Stimulated activated CD8-positive, alpha-beta memory T cell treated with anti-CD3 and anti-CD28 coated beads, Interleukin-15, amount 100 ng/mL, for 4 hours (primary cell): ENCODE measurements at places on chromosomes 3 and 15.

DNA sequence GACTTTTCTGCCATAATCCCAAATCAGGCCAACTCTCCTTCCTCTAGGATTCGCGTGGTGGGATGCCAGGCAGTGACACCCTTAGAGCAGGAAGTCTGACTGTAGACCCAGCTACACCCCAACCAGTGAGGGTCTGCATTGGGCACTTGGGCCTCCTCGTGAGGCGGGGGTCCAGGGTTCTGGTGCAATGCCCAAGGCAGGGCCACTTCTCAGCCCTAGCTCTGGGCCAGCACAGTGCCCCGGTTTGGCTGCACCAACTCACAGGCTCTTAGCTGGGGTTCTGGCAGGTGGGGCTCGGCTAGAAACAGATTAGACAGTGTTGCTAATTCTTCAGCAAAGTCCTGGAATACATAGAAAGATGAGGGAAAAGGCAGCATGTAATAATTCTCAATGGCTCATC, 12.7 kb downstream of the CDAN1 start:
- DNase-seq: no peak

DNA sequence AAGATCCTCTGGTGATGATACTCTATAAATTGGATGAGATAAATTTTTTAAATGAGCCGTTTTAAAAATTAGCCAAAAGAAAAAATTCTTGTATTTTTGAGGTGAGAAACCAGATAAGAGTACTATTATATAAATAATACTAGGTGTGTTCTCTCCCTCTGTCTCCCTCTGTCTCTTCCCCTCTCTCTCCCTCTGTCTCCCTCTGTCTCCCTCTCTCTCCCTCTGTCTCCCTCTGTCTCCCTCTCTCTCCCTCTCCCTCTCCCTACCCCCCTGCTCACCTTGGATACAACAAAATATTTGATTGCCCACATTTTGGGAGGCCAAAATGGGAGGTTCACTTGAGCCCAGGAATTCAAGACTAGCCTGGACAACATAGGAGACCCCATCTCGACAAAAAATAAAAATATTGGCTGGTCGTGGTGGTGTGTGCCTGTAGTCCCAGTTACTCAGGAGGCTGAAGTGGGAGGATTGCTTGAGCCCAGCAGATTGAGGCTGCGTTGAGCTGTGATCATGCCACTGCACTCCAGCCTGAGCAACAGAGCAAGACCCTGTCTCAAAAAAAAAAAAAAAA, 168.5 kb downstream of the TCF12 start:
- DNase-seq: no peak

GRCh38 chr3:189641776-189642175, 10.6 kb downstream of the TP63 start:
- no peak for DNase-seq

DNA sequence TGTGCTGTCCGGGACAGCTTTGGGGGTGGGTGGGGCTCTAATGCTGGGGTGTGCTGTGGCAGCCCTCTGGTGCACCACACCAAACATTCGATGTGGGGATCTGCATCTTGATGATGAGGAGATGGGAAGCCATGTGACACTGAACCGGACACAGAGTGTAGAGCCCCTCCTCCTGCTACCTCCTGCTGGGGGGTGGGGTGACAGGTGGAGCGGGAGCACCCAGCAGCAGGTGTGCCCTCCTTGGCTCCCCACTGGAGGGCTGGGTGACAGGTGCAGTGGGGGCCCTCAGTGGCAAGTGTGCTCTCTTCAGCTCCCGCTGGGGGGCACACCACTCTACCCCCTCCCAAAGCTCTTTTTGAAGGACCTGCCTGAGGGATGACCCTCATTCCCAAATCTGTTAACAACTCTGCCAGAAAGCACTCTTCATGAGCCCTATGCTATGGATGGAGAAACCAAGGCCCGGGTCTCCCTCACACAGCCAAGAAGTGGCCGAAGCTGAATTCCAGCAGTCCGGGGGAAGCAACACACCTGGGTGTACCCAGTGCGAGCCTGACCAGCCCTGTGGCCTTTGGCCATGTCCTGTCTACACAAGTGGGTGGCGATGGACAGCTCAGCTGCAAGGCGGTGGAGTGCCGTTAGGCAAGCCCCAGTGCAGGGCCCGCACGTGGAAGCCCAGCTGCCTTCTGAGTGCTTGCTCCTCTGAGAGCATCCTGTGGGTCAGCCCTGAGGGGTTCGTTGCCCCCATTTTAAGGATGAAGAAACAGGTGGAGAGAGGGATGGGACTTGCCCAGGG, 609 bp upstream of the UROC1 start:
- no peak for DNase-seq

DNA sequence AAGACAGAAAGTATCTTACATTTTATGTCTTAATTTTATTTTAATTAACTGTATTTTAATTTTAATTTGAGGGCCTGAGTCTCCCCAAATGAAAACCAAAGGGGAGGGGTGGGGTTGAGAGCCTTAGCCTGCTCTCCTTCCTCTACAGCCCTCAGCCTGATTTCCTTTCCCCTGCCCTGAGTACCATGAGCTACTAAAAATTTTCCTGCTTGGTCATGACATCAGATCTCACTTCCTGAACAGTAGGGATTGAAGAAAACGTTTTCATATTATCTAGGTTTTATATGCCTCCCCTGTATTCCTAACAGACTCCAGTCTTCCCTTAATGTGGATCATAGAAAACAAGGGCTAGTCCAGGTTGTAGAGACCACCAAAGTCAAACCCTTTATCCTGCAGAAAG, 133.9 kb downstream of the MYLK start:
- DNase-seq: no peak

- DNase-seq: no peak
These were observed 54.7 kb upstream of the ONECUT1 start for GRCh38 chr15:52844823-52845222.

- DNase-seq: no peak
These were observed 136.9 kb downstream of the NUP210 start for GRCh38 chr3:13282986-13283876.

GRCh38 chr3:175818811-175819464, 959.8 kb downstream of the NAALADL2 start:
- no peak for DNase-seq

DNA sequence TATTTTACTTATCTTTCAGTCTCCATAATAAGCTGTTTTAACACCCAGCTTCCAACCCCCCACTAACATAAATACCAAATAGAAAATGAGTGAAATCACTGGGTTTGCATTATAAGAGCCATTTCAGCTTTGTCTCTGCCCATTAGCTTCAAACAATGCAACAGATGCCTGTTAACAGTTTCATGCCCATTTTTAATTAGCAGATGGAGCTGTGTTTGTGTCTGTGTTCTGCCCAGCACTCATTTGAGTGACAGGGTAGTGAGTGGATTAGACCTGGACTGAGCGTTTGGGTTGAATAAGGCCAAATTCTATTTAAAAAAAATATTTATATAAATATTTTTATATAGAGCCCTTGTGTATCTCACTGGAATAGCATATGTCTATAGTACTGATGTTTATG, 7.4 kb downstream of the RAB8B start:
- DNase-seq: no peak

- no peak for DNase-seq
These were observed 302.1 kb upstream of the MME start for GRCh38 chr3:154778057-154778456.

- DNase-seq: no peak
These were observed 39.1 kb downstream of the TKT start for GRCh38 chr3:53216723-53217122.

- DNase-seq: no peak
These were observed 44.8 kb upstream of the RPS17 start for GRCh38 chr15:82585072-82585471.

DNA sequence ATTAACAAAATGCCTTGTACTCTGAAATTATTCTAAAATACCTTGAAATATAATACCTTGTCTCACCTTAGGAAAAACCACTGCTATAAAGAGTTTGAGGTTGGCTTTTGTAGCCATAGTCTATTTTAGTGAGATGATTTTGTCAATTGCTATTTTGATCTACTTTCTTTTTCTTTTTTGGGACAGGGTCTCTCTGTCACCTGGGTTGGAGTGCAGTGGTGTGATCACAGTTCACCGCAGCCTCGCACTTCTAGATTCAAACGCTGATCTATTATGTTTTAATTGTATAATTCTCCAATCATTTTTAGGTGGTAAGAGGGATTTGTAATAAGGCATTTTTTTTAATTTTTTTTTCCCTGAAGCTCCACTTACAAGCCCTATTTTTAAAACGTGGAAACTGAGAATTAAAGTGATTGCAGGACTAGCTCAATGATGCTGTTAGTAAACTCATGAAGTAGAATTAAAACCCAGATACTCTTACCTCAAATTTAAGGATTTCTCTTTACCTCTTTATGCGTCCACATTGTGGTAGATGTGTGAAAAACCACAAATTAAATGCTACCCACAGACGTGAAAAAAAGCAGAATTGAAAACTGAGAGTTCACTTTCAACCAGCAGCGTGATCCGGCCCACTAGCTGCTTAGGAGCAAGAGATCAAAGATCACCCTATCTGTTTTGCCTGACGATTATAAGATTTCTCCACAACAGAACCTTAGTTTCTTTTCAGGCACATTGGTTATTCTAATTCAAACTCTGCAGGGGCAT, 384.2 kb downstream of the CGGBP1 start:
- no peak for DNase-seq

DNA sequence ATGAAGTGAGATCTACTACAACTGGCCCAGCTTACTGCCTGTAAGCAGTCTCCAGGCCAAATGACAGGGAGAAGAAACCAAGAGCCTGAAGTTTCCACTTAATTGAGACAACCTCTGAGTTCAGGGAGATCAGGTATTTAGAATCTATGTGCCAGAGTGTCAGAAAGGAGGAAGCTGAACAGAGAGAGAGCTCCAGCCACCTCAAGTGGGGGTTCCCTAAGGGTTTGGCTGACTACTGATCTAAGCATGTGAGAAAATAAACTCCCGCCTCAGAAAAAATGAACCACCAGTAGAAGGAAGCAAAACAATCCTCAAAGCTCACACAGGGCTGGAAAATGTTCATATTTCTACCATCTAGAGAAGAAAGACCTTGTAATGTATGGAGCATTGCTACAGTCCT, 25.0 kb downstream of the ADAM10 start:
- DNase-seq: no peak

- DNase-seq: no peak
These were observed 41.3 kb downstream of the METTL6 start for GRCh38 chr3:15385901-15386653.

GRCh38 chr3:177946936-177947335, 589.3 kb upstream of the KCNMB2 start:
- no peak for DNase-seq

GRCh38 chr15:40550341-40551037, 14.4 kb downstream of the CCDC32 start:
- DNase-seq: no peak

- no peak for DNase-seq
These were observed 210.1 kb downstream of the MECOM start for GRCh38 chr3:169453256-169454059.

- DNase-seq: no peak
These were observed 140.8 kb downstream of the TP63 start for GRCh38 chr3:189771842-189772450.

GRCh38 chr3:66405701-66406091, 95.1 kb downstream of the LRIG1 start:
- DNase-seq: no peak

GRCh38 chr3:53043738-53044137, 2.1 kb downstream of the SFMBT1 start:
- no peak for DNase-seq

DNA sequence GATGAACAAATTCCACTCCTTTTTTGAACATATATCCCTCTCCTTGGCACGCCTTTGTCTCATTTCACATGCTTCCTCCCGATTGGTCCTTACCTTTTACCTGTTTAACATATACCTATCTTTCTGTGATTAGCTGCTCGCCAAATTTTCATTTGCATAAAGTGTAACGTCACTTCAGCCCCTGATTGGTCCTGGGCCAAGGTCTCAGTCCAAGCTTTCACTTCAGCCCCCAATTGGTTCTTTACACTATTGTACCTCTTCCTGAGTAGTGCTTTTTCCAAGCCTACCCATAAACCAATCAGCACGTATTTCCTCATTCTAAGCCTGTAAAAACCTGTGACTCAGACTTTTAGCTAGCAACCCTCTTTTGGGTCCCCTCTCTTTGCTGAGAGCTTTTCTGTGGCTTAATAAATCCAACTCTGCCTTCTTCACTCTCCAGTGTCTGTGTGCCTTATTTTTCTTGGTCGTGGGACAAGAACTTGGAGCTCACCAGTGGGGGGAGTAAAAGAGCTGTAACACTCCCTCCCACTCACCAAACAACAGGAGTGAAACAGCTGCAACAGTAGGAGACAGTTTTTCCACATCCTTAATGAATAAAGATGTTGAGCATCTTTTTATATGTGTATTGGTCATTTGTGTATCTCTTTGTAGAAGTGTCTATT, 584 bp upstream of the XCR1 start:
- no peak for DNase-seq

DNA sequence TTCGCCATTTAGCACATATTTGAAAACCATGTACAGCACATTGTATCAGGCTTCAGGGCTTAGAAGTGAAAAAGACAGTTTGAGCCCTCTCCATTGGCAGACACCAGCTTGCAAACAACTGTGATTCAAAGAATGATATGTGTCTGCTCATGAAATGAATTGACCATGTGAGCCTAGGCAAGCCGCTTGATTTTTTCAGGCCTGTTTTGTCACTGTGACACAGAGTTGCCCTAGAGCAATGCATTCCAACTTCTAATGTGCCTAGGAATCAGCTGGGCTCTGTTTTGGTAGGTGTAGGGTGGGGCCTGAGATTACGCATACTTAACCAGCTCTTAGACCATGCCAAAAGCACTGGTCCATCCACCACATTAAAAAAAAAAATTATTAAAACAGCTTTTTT, 53.0 kb downstream of the ATP2C1 start:
- DNase-seq: no peak

GRCh38 chr3:167844528-167844927, 109.0 kb downstream of the SERPINI1 start:
- no peak for DNase-seq

DNA sequence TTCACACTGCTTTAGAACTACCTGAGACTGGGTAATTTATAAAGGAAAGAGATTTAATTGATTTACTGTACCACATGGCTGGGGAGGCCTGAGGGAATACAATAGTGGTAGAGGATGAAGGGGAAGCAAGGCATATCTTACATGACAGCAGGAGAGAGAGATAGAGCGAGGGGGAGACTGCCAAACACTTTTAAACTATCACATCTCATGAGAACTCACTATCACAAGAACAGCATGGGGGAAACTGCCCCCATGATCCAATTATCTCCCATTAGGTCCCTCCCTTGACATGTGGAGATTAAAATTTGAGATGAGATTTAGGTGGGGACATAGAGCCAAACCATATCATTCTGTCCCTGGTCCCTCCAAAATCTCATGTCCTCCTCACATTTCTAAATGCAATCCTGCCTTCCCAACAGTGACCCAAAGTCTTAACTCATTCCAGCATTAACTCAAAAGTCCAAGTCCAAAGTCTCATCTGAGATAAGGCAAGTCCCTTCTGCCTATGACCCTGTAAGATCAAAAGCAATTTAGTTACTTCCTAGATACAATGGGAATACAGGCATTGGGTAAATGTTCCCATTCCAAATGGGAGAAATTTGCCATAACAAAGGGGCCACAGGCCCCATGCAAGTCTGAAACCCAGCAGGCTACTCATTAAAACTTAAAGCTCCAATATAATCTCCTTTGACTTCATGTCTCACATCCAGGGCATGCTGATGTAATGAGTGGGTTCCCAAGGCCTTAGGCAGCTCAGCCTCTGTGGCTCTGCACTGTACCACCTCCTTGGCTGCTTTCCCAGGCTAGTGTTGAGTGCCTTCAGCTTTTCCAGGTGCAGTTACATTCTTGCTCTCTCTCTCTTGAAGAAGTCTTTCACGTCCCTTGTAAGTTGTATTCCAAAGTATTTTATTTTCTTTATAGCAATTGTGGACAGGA, 481.7 kb upstream of the TGFBR2 start:
- DNase-seq: no peak
